ENCODE measurements at places on chromosomes 1 and 21.

DNA sequence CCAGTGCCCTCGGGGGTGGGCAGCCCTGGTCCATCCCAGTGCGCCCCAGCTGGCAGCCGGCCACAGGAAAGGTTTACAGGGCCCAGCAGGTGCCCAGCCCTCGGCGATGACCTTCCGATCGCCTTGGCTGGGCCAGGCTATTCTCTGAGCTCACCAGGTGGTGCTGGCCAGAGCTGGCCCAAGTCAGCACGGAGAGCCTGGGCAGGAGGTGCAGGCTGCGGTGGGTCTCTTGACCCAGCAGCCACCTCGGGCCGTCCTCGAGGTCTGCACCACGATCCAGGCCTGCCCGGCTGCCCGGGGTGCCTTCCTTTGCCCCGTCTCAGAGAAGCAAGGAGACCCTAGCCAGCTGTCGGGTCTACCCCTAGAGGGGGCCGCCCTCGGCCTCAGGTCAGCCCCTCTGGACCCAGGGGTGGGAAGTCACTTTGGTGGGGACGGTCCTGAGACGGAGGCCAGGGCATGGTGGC lies 370 bp downstream of the PERM1 start:
- no peak for DNase-seq

DNA sequence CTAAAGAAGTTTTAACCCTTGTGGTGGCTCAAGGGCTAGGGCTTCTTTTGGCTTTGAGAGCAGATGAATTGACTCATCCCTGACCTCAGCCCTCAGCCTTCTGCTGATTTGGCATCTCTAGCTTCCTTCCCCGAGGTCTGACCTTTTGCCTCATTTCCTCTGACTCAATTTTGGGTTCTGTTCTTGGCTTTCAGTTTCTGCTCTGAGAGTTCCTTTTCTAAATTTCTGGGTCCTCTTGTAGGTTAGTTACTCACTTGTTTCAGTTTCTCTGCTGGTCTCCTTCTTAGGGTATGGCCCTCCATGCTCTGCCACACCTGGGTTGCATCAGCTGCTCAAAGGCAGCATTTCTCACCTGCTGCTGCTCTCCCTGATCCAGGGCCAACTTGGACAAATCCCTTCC lies 19.4 kb downstream of the PDE4B start:
- DNase-seq: peak; percentile 10

- no peak for DNase-seq
Observed at GRCh38 chr1:4108331-4108730, 208.3 kb upstream of the C1orf174 start.

DNA sequence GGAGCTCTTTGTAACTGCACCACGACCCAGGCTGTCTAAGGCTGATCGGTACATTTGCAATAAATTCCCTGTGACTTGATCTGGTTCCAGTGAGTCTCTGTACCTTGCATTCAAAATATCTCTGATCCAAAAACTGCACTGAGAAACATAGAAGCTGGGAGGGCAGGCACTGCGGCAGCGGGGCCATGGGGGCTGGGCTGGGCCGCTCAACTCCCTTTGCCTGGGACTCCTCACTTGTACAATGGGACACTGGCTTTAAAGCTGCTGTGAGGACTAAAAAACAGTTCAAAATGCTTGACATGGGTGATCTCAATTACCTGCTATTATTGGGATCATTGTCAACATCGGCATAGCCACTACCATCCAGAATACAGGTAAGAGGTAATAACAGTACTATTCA lies 644.0 kb downstream of the AJAP1 start:
- DNase-seq: no peak

GRCh38 chr1:159180516-159180915 lies 9.1 kb downstream of the CADM3 start:
- no peak for DNase-seq

DNA sequence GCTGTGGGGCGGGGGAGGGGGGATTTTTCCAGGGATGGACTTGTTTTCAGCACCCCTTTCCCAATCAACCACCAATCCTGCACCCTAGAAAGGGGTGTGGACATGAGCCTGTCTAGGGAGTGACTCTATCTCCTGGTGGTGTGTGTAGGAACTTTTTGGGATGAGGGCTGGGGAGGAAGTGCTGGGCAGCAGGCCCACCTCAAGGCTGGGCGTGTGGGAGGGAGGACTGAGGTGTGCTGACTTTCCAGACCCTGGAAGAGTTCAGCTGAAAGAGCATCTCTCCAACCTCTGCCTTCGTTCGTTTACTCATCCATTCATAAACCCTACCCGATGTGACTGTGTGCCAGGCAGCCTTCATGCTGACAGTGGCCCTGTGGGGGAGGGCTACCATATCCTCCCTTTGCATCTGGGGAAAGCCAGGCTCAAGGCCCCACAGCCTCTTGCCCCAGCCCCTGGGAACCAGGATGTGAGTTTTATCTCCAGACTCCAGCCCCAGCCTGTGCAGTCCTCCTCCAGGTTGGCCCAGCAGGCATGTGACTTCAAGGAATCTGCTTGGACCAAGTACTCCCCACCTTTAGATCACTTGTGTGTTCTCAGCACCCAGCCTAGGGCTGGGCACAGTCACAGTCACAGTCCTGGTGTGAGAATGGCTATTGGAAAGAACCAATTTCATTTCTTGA lies 6.7 kb downstream of the KNCN start:
- no peak for DNase-seq

DNA sequence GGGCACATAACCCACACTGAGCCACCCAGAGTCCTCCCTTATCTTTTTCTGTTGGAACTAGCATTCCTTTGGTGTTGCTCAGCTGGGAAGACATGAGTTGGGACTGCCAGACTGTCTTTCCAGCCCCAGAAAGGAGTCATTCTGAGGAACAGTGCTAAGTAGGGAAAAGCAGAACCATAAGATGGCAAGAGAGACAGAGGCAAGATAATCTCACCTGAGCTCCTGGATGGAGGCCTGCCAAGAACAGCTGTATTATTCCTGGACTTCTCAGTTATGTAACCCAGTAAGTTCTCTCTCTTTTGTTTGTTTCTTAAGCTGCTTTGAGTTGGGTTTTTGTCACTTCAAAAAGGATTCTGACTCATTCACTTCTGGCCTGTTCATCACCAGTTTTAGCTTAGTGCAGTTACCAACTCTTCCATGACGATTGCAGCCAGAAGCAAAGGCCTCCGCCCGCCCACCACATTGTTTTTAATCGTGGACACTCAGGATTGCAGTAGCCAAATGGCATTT lies 134.4 kb downstream of the OMA1 start:
- DNase-seq: no peak

DNA sequence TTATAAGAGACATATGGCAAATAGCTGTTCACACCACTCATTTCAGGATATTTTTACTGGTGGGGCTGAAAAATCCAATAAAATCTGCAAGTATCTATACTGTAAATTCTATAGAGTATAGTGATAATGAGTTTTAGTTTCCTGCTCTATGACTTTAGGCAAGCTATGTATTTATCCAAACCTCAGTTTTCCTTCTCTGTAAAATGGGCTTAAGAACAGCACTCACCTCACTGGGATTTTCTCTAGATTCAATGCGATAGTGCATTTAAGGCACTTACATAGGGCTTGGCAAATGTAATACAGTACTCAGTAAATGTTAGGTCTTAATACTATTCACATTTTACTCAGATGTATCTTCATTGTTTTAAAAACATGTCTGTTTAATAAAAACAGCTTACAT lies 168.7 kb downstream of the ATG4C start:
- no peak for DNase-seq

DNA sequence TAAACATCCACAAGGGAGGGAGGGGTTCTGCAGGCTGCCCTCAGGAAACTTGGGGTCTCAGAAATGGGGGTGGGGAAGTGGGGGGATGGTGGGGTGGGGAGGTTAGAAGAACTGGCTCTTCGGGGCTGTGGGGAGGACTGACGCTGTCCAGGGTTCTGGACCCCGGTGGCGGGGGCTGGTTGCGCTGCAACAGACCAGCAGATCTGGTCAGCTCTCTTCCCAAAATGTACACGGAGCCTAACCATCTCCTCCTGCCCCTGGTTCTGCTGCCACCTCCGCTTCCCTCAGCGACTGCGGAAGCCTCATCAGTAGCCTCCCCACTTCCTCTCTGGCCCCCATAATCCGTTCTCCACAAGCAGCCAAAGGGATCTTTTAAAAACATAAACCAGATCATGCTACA lies 29.3 kb upstream of the C1QA start:
- no peak for DNase-seq

GRCh38 chr1:209463441-209463840 lies 120.1 kb upstream of the CAMK1G start:
- DNase-seq: no peak

- no peak for DNase-seq
Observed at GRCh38 chr1:90386899-90387720, 330.0 kb downstream of the BARHL2 start.

Measured in stimulated activated CD4-positive, alpha-beta T cell treated with anti-CD3 and anti-CD28 coated beads, Interleukin-1b, Interleukin-23, amount 100 ng/mL, for 24 hours (primary cell).